ENCODE measurements at places on chromosomes 12 and 14.

DNA sequence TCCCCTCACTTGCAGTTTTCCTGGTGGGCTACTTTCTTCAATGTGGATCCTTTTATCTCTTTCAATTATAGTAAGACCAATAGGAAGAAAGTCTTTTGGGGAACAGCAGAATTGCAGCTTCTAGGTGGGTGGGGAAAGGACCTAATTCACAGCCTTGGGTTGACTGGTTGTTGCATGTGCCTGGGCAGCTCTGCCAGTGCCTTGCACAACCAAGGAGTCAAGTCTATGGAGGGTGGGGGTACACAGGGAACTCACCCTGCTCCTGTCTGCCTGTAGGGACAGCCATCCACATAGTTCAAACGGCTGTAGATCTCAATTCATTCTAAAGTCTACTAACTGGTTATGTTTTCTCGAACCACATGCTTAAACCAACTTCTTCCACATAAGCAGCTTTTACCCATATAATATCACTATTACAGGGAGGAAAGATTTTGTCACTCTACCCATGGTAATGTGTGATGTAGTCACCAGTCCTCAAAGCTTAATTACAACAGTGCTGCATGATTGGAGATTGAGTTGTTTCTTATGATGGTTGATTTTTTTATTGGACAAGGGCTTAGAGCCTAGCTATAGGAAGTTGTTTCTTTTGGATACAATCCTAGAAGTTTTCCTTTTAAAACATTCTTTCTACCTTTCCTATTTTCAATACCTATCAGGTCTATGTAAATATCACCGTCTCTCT, 117.7 kb upstream of the FRMD6 start:
- DNase-seq: no peak

DNA sequence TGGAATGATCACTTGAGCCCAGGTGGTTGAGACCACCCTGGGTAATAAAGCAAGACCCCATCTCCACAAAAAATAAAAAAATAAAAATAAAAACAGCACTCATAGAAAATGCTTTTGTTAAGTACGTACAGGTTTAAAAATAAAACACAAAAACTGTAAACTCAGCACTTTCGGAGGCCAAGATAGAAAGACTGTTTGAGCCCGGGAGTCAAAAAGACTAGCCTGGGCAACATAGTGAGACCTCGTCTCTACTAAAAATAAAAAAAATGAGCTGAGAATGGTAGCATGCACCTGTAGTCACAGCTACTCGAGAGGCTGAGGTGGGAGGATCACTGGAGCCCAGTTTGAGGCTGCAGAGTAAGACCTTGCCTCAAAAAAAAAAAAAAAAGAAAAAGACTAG, 7.5 kb downstream of the ATP6V1D start:
- no peak for DNase-seq

- no peak for DNase-seq
These were observed 33.0 kb downstream of the BHLHE41 start for GRCh38 chr12:26091822-26092221.

DNA sequence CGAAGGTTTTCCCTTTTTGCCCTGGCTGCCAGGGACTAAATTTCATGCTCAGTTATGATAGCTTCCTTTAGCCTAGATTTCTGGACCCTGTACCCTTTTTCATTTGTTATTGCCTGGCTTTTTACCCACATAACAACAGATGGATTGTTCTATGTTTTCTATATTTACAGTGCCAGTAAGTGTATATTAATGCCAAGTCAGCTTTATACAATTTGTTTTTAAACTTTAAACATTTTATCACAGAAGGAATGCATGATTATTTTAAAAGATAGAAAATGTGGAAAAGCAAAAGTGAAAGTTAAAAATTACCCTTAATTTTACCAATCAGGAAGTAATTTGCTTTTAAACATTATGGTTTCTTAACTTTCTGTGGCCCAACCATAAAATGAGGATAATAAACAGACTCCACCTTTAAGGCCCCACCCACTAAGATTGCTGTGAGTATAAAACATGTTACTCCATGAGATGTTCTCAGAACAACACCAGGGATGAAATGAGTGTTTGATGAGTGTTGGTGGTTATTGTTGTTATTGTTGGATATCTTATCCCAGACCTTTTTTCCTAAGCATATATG, 496.8 kb downstream of the EGLN3 start:
- DNase-seq: no peak

GRCh38 chr12:67716817-67717216, 68.3 kb downstream of the DYRK2 start:
- DNase-seq: no peak

- peak; percentile 84 for DNase-seq
These were observed 89.4 kb upstream of the DIO3 start for GRCh38 chr14:101471723-101472517.

DNA sequence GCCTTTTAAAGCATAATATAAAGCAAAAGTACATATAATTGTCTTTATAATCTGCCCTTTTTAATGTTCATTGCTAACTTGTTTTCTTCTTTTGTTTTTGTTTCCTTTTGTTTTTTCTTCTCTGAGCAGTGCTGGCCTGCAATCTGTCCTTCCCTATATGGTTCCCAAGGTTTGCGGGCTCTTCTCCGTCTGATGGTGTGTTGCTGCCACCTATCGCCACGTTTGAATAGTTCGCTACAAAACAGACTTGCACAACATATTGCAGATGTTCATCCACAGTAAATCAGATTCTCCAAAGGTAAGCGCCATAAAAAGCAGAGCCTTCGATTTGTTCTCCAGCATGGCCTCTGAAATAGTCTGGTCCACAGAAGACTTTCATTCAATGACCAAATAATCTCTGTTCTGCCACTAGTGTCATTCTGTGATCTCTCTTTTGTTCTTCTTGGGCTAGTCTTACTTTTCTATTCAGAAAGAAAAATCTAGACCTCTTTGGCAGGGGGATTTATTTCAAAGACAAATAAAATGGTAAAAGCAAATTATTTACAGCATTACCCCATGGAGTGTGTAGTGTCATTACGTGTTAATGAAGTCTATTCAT, 33.5 kb downstream of the C12orf50 start:
- DNase-seq: no peak

- no peak for DNase-seq
These were observed 24.0 kb downstream of the GSG1 start for GRCh38 chr12:13079440-13079906.

DNA sequence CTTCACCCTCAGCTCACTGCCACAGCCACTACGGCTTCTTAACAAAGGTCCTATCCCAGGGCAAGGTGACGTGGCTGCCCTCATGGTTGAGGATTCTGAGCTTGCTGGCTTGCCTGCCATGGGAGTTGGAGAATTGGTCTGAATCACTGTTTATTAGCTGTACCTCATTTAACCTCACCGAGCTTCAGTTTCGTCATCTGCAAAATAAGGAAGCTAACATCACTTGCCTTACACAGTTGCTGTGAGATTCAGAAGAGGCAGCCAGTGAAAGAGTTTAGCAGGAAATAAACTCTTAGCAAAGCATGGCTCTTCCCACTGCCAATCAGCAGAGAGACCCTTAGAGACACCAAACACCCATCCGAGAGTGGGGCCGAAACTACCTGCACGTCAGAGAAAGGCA, 90.1 kb upstream of the KCNA1 start:
- DNase-seq: no peak

DNA sequence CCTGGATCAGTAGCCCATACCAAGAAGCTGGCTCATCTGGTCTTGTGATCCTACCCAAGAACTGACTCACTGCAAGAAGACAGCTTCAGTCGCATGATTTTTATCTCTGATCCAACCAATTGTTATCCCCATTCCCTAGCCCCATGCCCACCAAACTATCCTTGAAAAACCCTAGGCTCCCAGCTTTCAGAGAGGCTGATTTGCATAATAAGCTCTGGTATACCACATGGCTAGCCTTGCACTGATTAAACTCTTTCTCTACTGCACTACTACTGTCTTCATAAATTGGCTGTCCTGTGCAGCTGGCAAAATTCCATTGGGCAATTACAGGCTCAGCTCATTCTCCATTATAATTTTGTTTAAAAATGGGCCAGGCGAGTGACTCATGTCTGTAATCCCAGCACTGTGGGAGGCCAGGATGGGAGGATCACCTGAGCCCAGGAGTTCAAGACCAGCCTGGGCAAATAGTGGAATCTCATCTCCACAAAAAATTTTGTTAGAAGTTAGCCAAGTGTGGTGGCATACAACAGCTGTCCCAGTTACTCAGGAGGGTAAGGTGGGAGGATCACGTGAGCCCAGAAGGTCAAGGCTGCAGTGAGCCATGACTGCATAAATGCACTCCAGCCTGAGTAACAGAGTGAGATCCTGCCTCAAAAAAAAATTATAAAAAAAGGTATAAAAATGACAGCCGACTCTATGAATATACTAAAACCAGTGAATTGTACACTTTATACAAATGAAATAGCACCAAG, 76.7 kb upstream of the EIF5 start:
- DNase-seq: no peak

DNA sequence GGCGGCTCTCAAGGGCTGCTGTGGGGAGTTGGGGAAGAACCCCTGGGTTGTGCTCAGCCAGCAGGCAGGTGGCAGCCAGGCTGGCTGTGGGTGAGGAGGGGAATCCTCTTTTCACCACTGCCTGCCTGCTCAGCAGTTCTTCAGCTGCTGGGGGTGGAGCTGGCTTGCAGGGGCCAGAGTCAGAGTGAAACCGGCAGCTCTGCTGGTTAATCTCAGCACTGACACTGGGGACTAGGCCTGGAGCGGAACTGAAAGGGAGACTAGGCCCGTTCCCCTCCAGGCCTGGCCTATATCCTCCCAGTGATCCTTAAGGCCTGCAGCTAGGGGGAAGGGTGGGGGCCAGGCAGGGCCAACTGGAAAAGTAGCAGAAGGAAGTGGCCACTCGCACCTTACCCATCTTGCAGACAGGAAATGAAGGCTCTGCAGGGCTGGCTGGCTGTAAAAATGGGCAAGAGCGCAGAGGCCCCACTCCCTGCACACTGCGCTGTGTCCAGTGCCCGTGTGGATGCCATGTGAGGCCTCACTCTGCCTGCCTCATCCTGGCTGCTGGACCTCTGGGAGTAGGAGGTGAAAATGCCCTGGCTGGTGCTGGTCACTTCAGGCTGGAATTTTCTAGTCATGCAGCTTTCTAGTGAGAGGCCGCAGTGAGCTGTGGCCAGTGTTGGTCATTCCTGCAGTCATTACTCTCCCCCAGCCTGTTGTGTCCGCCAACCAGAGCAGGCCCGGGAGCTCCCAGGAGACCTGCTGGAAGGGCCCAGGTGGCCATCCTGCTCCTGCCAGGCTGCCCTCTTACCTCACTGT, 39.4 kb downstream of the SH2B3 start:
- peak; percentile 74 for DNase-seq

DNA sequence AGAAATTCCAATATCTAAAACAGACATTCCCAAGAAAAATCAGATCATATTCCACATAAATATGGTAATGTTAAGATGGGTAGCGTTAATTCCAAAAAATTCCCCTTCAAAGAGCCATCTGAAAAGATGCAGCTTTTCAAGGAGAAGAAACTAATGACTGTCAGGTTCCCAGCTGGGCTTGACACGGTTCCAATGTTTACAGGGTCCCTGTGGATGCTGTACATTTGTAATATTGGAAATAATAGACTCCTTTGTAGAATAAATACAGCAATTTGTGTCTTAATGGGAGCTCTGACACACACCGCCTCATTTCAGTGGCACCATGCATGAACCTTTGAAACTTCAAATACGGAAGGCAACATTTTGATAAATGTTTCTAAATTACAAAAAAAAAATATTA, 140.6 kb downstream of the ITPR2 start:
- no peak for DNase-seq

DNA sequence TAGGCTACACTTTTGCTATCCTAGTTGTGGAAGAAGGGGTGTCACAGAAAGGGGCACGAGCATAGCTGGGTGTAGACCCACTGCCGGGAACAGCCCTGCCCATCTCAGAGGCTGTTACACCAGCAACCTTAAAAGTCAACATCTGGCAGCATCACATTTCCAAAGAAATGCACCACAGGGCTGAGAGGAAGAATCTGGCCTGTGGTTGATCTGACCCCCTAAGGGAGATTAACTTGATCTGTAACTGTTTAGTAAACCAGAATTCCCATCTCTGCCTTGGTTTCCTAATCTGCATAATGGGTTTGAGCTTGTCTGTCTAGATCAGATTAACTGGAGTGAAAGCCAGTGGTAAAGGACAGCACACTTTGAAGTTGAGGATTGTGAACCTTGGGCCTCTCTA, 1.3 kb downstream of the LRP1-AS start:
- DNase-seq: no peak

- peak; percentile 85 for DNase-seq
These were observed 1392.4 kb upstream of the TMEM132C start for GRCh38 chr12:126874427-126875026.

GRCh38 chr14:36167431-36167830, 9.1 kb downstream of the PTCSC3 start:
- no peak for DNase-seq

DNA sequence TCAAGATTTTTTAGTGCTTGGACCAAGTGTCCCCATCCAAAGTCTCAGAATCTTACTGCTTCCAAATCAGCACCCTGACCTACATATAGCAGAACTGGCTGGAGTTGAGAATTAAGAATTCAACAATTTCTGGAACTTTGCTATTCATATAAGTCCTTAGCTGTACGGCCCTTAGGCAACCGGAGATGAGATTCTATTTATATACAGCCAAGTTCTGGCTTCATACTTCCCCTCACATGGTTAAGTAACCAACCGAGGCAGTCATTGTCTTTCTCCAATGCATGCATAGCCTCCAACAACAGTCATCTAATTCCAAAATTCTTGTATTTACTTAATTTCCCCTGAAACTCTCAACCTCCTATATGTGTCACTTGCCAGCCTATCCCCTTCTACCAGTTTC, 76.6 kb downstream of the SINHCAF start:
- no peak for DNase-seq

DNA sequence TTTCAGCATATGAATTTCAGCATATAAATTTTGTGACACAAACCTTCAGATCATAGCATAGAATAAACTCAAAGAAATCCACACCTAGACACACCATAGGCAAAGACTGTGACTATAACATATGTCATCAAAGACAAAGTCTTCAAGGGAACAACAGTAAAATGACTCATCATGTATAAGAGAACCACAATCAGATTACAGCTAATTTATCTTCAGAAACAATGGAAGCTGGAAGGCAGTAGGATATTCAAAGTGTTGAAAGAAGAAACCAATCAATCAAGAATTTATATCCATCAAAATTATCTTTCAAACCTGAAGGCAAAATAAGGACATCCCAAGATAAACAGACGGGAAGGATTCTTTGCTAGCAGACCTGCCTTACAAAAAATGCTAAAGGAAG, 29.0 kb downstream of the DLK1 start:
- no peak for DNase-seq

- no peak for DNase-seq
These were observed 7.9 kb downstream of the ATF7 start for GRCh38 chr12:53618275-53618674.

DNA sequence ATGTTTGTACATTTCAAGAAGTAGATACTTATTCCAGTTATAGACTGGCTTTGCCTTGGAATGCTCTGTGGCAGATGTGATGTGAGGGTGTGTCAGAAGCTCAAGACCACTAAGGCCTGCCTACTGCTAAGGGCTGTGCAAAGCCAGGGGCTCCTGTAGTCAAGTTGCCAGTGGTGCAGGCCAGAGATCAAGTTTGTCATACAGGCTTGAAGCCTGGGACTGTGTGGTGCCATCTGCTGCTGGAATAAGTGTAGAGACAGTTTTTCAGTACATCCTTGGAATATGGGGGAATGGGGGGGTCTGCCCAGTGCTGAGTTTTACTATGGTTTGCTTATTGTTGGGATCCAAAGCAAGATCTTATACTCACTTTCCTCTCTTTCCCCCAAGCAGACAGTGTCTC, 649.9 kb upstream of the FOXG1 start:
- no peak for DNase-seq
